ENCODE measurements at places on chromosomes 13 and 19.

- no peak for DNase-seq
Observed at GRCh38 chr13:100363285-100363711, 225.3 kb downstream of the GGACT start.

DNA sequence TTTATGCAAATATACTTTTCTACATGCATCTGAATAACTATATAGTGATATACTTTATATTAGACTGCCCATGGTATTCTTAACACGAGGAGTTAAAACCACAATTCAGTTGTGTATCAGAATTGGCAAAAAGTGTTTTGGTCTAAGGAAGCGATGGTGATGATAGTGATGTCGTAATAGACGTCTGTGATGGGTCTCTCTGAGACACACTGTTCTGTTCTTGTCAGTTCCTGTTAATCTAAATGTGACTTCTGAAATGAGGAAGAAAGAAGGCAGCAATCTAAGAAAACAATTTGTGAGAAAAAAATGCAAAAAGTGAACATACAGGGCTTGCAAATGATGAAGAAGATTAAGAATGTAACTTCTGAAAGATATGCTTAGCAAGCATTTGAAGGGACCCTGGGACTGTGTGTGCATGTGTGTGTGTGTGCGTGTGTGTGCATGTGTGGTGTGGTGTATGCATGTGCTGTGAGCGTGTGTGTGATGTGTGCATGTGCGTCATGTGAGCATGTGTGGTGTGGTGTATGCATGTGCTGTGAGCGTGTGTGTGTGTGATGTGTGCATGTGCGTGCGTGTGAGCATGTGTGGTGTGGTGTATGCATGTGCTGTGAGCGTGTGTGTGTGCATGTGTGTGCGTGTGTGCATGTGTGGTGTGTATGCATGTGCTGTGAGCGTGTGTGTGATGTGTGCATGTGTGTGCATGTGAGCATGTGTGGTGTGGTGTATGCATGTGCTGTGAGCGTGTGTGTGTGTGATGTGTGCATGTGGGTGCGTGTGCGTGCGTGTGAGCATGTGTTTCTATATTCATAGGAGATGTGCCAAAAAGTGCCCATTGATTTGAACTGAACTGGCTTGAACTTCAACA, 131.8 kb downstream of the IRS2 start:
- peak; percentile 6 for DNase-seq

DNA sequence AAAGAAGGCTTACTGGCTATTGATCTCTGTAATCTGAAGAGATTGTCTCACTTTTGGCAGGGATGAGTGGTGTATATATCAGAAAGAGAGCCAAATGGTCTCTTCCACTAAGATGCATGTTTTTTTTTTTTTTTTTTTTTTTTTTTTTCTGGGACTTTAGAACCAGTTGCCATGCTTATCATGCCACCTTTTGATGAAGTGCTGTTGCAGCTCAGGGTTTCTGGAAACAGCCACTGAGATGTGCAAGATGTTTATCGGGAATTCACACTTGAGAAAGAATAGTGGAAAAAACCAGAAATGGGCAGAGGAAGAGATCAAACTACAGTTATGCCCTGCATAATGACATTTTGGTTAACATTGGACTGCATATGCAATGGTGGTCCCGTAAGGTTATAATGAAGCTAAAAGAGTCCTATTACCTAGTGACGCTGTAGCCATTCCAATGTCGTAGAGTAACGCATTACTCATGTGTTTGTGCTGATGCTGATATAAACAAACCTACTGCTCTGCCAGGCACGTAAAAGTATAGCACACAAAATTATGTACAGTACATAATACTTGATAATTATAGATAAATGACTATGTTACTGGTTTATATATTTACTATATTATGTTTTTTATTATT, 121.0 kb downstream of the KLF5 start:
- no peak for DNase-seq

DNA sequence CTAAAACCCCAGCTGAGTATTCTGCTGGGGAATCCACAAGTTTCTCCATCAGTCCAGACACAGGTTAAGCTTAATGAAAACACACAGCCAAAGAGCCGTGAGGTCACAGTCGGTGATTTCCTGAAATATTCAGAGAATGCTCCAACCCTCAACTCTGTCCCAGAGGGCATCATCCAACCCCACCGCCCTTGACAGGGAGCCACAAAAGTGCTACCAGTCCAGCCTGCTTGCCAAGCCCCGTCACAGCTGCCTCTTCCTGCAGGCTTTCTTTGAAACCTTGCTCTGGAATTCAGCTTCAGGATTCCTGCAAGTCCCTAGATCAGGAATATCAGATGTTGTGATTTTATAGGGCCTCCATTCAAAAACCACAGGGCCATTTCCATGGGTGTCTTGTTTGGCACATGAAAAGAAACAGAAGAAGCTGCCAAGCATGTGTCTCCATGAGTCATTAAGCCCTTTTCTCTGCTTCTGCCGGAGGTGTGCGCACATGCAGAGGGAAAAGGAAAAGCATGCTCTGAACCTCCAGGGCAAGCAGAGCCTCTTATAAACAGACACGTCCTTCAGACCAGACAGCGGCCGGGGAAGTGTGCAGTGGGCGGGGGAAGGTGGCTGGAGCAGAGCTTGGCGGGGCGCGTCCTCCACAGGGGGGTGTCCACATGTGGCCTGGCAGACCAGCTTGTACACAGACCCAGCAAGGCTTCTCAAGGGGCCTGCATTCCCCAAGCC, 164.7 kb downstream of the KATNAL1 start:
- DNase-seq = no peak

- DNase-seq = no peak
Observed at GRCh38 chr13:67119481-67119894, 110.6 kb downstream of the PCDH9 start.

- peak; percentile 3 for DNase-seq
Observed at GRCh38 chr13:81017513-81018152, 676.7 kb upstream of the SPRY2 start.

DNA sequence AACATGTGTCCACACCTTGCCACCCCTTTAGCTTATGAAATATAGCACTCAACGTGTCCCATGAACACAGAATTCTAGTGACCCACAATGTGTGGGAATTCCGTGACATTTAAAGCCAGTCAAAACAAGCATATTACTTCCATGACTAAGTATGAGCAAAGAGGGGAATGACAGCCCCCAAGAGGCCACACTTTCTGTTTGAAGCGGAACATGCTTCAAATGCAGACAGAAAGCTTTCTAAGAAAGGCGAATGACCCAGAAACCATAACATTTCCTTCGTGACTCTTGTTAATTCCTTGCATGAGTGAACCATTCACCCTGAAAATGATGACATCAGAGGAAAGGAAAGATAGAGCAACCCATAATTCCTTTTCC, 122.0 kb upstream of the FNDC3A start:
- no peak for DNase-seq

- no peak for DNase-seq
Observed at GRCh38 chr19:45971260-45971902, 2.3 kb downstream of the NOVA2 start.

- peak; percentile 22 for DNase-seq
Observed at GRCh38 chr19:3034656-3035541, 5.8 kb upstream of the TLE2 start.

GRCh38 chr13:49304763-49305700, 57.3 kb downstream of the CDADC1 start:
- no peak for DNase-seq

DNA sequence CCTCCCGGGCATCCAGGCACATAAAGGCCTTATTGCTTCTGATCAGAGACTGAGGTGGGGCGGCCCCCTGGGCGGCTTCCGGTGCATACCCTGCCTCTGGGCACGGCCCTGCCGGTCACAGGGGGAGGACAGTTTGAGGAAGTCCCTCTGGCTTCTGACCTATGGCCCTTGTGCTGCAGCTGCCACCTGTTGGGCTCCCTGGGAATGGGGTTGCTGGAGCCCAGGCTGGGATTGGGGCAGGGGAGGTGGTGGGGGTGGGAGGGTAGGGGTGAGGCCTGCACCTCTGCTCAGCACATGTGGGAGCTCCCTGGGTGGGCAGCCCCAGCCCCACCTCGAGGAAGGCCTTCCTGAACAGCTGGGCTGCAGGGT, 10.7 kb downstream of the ANO8 start:
- no peak for DNase-seq

DNA sequence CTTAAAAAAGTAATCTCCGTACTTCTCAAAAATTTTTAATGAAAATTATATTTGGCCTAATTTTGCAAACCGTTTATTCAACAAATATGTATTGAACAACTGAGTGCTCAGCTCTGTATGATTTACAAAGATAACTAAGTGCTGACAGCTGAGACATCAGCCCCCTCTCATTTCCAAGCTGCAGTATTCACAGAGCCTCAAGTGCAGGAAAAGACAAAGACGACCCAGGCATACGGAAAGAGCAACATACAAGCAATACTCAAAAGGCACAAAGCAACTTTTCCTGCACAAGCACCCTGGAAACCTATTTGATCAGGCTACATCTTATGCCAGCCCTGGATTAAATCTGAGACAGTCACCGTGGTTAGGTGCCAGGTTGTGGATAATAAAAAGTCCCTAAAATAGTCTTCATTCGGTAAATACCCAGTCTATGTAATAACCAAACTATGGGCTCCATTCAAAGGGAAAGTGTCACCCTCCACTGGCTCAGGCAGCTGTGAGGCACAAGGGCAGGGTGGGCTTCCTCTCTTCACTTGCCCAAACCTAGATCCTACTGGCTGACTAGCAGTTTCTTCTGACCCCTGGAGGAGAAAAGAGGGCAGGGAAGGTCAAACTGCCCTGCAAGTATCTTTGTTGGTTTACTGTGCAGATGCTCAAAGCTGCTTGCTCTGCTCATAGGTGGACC, 65.5 kb downstream of the TBC1D4 start:
- DNase-seq = no peak

- DNase-seq = no peak
Observed at GRCh38 chr13:35648201-35648600, 171.7 kb upstream of the MAB21L1 start.

DNA sequence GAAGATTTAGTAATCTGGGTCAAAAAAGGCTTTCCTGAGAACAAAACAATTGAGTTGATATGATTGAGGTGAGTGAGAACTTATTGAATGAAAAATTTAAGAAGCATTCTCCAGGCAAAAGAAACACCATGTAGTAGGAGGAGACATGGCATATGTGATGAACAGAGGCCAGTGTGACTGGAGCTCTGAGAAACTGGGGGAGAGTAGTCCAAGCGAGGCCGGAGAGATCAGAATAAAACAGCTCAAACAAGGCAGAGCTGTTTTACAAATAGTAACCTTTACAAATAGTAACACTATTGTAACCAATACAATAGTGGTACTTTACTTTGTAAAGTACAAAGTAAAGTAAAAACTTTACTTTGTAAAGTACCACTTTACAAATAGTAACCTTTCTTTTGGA, 1159.1 kb downstream of the PCDH9 start:
- no peak for DNase-seq

- DNase-seq = no peak
Observed at GRCh38 chr13:40599747-40600146, 66.7 kb downstream of the FOXO1 start.

DNA sequence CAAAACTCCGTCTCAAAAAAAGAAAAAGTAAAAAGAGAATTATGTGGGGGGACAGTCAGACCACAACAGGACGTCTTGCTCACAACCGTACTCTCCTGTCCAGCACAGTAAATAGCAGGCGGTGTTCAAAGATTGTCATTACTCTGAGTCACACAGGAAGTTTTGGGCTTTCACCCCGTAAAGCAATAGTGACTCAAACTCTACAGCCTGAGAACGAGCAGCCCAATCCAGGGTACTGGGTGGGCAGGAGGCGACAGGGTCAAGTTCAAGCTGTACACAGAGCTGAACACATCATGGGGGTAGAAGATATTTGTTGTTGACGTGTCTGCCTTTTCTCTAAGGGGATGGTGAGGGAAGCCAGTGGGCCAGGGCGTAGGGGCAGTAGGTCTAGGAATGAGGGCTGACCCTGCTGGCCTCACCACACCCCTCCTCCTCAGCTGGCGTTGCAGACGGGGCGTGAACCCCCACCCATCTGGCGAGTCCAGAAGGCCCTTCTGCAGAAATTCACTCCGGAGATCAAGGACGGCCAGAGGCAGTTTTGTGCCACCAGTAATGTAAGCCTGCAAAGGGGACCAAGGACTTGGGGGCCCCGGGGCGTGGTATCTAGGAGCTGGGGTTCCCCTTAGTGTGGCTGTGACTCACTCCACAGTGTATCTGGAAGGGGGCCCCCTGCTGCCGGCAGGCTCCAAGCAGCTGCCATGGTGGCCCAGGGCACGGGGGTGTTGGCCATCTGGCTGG, 23.3 kb downstream of the PRR12 start:
- no peak for DNase-seq

DNA sequence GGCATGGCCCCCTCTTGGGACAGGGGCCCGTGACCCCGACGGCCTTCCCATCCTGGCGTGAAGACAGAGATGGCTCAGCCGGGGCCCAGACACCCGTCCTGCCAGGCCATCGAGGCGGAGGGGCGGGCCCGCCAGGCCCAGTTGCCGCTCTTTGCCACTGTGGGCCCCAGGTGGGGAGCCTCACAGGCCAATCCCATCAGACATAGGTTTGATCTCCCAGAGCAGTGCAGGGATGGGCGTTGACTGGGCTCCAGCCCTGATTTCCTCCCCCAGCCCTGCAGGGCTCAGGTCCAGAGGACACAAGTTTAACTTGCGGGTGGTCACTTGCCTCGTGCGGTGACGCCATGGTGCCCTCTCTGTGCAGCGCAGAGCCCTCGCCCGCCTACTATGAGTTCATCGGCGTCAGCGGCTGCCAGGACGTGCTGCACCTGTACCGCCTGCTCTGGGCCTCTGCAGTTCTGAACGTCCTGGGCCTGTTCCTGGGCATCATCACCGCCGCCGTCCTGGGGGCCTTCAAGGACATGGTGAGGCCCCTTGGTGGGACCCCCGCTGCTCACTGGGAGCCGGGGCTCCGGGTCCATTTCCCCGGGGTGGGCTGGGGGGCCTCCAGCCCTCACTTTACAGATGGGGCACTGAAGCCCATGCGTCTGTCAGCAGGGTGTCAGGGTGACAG, 42.4 kb downstream of the TMEM255B start:
- DNase-seq = no peak

GRCh38 chr13:94053986-94054593, 425.4 kb downstream of the DCT start:
- no peak for DNase-seq

DNA sequence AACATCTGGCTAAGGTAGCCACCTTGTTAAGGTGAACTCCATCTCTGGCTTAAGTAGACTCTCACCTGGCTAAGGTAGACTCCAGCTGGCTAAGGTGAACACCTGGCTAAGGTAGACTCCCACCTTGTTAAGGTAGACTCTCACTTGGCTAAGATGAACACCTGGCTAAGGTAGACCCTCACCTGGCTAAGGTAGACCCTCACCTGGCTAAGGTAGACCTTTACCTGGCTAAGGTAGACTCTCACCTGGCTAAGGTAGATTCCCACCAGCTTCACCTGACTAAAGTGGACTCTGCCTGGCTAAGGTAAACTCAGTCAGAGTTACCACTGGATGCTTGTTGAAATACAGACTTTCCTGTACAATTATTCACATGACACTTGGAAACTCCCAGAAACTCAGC, 23.6 kb downstream of the PIN1 start:
- no peak for DNase-seq

Data from CD4-positive, alpha-beta T cell treated with Interleukin-4 for 1 hour (primary cell).